ENCODE measurements at places on chromosomes 11 and 22.

GRCh38 chr11:43558146-43558545 is 122.4 kb upstream of the HSD17B12 start:
- no peak for DNase-seq

- peak; percentile 36 for DNase-seq
Observed at GRCh38 chr11:128890543-128891368, at the start of gene KCNJ5. Gene KCNJ5, plus strand, starts transcription at chr11:128891356. Its CDS starts 19,918 bp downstream, at chr11:128911274.

DNA sequence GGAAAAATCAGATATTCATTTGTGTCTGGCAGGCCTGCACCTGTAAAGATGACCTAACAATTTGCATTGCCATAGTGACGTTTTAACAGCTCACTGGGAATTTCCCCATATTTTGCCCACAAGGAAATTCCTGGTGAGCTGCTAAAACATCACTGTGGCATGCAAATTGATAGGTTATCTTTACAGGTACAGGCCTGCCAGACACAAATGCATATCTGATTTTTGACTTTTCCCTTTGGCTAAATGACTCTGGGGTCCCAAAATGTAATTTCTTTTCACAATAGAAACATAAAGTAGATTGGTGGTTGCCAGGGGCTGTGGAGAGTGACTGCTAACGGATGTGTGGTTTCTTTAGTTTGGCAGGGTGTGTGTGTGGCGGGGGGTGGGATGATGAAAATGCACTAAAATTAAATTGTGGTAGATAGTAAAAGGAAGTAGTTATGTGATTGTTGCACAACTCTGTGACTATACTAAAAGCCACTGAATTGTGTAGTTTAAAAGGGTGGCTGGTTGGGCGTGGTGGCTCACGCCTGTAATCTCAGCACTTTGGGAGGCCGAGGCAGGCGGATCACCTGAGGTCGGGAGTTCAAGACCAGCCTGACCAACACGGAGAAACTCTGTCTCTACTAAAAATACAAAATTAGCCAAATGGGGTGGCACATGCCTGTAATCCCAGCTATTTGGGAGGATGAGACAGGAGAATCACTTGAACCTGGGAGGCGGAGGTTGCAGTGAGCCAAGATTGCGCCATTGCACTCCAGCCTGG is 18.5 kb upstream of the FEZ1 start:
- DNase-seq, result peak; percentile 78

DNA sequence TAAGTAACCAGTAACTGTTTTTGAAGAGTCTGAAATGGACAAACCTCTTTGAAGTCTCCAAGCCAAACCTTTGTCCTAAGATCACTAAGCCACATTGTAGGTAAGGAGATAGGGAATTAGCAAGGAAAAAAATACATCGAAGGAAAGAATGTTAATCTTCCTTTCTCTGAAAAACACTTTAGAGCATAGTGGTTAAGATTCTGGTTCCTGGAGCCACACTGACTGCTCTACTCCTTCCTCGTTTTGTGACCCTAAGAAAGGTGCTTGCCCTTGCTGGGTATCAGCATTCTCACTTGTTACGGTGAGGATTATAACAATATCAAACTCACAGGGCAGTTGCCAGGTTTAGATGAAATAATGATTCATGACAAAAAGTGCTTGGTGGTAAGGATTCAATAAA is 104.0 kb downstream of the SIK3 start:
- DNase-seq, result no peak

- no peak for DNase-seq
Observed at GRCh38 chr22:30192427-30192826, 54.1 kb downstream of the LIF start.

DNA sequence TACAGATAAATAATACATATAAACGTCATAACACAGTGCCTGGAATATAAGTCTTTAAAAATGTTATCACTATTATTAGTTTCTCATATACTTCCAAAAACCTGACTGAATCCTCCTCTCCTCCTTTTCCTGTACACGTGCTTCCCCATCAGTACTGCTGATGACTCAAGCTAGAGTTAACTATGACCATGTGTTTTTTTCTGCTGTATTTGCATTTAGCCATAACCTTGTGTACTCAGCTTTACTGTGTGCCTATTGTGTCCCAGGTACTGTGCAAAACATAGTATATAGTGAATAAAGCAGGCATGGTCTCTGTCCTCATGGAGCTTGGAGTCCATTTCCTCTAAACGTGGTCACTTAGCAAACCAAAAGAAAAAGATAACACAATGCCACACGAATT is 56.5 kb upstream of the ARHGAP32 start:
- no peak for DNase-seq

DNA sequence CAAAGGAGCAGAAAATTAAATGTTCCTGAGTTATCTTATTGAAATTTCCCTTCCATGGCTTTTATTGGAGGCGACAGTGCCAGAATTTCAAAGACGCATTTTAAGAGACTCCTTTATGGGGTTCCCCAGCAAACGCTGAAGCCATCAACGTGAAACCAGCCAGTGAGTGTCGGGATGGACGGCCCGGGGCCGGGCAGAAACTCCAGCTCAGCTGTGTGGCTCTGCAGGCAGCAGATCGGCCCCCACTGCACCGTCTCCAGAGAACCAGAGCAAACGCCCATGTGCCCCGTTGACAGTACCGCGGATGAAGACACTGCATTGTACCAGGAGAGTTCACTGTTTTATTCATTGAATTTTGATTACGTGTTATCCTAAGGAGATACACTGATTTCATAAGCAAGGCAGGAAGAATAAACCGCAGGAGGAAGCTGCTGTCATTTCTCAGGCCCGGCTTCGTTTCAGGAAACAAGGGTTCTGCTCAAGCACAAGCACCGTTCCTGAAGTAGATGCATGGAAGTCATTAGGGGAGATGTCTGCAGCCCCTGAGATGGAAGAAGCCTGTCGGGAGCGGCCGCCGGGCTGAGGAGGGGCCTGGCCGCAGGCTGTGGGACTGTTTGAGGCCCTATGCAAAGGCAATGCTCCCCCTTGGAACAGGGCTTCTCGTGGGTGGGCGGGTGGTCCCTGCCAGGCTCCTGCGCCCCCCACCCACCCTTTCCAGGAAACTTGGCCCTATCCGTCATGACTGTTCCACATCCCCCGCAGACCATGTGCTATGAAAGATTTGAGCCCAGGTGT is 639.7 kb downstream of the TBC1D22A start:
- no peak for DNase-seq

- DNase-seq, result no peak
Observed at GRCh38 chr11:57370251-57370650, 10.7 kb downstream of the PRG3 start.

DNA sequence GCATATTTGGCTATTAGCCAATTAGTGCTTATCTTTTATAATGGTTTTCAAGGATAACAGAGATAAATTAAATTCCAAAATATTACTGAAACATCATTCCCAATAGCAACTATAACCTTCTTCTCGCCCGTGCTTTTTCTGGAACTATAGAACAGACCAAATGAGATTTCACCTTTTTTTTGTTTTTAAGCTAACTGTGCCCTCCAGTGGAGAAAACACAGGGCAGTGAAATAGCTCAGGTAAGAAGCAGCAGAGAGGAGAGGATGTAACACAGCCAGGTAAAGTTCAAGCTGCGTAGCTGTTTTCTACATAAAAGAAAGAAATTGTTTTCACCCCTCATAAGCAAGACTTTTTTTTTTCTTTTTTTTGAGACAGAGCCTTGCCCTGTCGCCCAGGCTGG is 28.2 kb downstream of the HSD17B12 start:
- DNase-seq, result no peak

DNA sequence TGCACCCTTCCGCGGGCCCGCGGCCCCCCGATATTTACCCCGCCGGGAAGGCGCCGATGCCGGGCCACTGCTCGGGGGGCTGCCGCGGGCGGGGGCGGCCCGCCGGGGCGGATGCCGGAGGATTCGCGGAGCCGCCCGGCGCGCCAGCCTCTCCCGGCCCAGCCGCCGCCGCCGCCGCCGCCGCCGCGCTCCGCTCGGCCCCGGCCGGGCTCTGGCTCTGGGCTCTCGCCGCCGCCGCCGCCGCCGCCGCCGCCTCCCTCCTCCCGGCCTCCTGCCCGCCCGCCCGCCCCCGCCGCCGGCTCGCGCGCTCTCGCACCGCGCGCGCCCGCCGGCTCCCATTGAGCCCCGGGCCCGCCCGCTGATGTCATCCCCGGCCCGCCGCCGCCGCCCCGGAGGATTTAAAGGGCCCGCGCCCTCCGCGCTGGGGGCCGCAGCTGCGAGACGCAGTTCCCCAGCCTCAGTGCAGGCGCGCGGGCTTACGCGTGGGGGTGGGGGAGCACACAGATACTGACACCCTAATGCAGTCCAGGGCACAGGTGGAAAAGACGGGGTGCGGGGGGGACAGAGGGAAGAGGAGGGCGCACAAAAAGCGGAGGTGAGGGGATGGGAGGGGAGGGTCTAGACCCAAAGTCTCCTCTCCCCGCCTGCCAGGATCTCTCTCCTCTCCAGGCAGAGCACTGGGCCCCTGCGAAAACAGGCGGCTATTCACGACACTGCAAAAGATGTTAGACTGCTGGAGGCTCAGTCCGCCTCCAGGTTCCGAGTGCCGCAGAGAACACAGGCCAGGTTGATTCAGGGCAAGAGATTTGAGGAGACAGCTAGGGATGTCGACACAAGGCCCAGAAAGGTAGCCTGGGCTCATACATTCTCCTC is at the start of gene CSNK1E:
Gene CSNK1E, minus strand, starts transcription at position 312 of the 873 bp plus-strand sequence. CDS start 3,276 bp downstream, outside the sequence.
- DNase-seq, result peak; percentile 84

GRCh38 chr22:47201996-47202818 is 439.8 kb downstream of the TBC1D22A start:
- no peak for DNase-seq

DNA sequence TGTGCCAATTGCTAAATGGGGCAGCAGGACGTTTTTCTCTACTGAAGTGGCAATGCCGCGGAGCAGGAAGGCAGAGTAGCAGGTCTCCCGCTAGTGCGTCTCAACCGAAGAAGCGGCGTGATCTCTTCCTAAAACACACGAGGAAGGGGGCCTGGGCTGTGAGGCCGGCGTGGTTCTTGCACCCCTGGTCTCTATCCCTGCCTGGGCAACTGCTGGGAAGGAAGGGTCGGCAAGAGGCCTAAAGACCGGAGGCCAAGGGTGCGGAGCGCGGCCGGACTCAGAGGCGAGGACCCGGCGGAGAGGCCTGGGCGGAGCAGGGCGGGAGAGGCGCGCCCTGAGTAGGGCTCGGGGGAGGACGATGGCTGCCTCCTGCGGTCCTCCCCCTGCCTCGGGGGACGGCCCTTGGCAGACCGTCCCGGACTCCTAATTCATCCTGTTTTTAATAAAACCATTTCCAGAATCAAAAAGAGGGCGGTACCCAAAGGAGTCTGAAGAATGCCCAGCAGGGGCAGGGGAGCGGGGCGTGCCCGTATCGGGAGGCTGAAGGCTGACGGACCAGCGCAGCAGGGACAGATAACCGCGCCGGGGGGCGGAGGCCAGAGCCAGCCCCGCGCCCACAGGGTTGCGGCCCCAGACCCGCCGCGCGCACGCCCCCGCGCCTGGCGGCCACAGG is 572 bp upstream of the APLP2 start:
- DNase-seq, result peak; percentile 70

DNA sequence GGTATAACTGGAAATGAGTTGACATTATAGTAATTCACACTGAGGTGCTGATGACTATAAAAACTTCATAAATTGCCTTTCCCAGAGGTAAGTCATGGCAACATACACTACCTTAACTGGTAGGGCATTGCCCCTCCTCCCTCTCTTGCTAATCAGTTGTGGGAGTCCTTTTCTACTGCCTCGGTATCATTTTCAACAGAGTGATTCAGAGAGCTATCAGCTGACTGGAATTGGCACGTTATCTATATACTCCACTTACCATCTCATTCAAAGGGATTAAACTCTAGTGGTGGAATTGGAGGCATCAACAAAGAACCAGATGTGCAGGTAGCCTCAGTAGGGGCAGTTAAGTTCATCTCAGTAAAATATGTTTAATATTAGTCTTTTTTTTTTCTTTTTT is 8.0 kb upstream of the NUP160 start:
- no peak for DNase-seq

- DNase-seq, result no peak
Observed at GRCh38 chr11:111063726-111064517, 181.6 kb upstream of the POU2AF2 start.

- DNase-seq, result no peak
Observed at GRCh38 chr11:89147229-89147628, 30.4 kb upstream of the TYR start.

DNA sequence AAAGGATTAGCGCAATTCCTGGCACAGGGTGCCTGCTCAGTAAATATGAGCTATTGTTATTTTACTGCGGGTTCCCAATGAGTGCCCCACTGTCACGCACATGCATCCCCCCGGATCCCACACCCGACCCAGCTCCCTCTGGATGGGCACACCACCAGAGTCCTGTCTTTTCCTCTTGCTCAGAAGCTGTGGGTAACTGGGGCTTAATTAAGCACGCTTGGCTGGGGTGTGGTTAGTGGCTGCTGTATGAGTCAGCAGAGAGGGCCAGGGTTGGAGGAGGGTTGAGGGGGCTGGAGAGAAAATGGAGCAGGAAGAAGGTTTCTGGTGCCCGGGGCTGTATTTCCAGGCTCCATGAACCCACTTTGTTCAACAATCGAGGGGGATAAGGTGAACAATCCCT is 30.3 kb upstream of the NECTIN1 start:
- no peak for DNase-seq

GRCh38 chr22:36745301-36745995 is 30.5 kb downstream of the IFT27 start:
- DNase-seq, result no peak

DNA sequence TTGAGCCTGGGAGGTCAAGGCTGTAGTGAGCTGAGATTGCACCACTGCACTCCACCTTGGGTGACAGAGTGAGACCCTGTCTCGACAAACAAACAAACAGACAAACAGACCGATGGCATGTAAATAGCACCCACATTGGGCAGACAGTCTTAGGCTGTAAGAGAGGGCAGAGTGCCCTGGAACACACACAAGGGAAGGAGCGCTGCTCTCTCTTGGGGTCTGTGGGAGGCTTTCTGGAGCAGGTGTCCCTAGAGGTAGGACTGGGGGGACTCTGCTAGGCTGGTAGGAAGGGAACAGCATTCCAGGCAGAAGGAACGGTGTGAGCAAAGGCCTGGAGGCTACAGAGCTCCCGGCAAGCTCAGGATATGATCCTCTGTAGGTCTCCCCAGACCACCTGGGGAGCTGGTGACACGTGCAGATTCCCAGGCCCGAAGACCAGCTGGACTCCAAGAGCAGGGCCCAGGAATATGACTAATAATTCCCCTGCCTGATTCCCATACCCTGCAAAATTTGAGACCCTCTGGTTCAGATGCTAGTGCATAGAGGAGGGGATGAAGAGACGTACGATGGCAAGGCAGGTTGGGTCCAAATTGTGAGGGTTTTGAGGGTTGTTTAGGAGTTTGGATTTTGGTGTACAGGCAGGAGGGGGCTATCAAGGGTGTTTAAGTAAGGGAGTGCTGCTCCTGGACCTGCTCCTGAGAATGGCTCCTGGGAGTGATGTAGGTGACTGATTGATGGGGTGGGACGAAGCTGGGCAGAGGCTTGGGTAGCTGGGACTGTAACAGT is 11.6 kb downstream of the SMIM38 start:
- DNase-seq, result no peak

- no peak for DNase-seq
Observed at GRCh38 chr22:43396934-43397457, 14.8 kb upstream of the MPPED1 start.

GRCh38 chr11:10019906-10020682 is 273.9 kb downstream of the SBF2 start:
- no peak for DNase-seq
